ENCODE measurements at places on chromosomes 5 and 9. TPM values are rescaled to one million over a fixed set of nuclear protein-coding genes. Genes with fewer than 3 reads are reported as not detected.
A peak's percentile ranks its signal among the peaks of the same experiment; 100 is the strongest.

The SEMA6A gene
- total RNA-seq, result 6.4 TPM

DNA sequence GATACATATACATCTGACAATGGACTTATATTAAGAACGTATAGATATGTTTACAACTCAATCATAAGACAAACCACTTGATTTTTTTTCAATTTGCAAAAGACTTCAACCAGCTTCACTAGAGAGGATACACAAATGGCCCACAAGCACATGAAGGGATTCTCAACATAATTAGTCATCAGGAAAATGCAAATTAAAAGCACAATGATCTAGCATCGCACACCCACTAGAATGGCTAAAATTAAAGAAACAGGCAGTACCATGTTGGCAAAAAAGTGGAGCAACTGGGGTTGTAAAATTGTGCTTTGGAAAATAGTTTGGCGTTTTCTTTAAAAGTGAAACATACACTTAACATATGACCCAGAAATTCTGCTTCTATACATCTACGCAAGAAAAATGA, 80.0 kb upstream of the TRIO start:
- DNase-seq, result no peak

- peak; percentile 28 for DNase-seq
Observed at GRCh38 chr5:148858547-148858946, 32.1 kb downstream of the ADRB2 start.

- DNase-seq, result no peak
Observed at GRCh38 chr5:72749362-72749997, 67.0 kb upstream of the TNPO1 start.

DNA sequence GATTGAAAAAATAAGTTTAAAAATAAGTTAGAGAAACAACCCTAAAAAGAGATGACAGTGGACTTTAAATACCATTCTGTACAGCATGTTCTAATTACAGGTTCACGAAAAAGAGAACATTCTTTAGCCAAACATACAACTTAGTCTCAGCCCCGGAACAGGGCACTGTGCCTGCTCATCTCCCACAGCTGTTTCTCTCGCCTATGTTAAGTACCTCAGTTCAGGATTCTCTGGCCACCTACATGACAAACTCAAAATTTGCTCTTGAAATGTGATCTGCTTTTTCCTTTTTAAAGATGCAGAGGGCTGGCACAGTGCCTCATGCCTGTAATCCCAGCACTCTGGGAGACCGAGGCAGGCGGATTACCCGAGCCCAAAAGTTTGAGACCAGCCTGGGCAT, 52.3 kb downstream of the MYO10 start:
- no peak for DNase-seq

The STPG3 gene
- 0.69 TPM for total RNA-seq

DNA sequence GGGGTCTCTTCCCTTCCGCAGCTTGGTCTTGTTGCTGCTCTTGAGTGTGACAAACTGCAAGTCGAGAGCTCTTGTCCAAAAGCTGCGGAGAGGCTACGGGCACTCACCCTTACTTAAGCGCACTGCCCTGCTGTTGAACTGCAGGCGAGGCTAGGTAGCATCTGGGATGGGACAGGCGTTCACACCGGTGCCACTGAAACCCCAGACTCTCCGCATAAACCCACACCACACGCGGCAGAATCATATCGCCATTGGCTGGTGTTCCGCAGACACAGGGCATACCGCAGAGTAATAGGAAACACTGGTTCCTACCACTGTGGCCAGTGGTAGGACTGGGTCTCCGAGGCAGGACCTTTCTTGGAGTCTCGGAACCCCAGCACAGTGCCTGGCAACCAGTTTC, 2.2 kb upstream of the NPR3 start:
- no peak for DNase-seq

The ADAMTS2 gene
- total RNA-seq, result 4.3 TPM

GRCh38 chr5:81537905-81538547, 144.1 kb upstream of the ACOT12 start:
- DNase-seq, result no peak

The OGN gene
- total RNA-seq, result 8.1 TPM

- DNase-seq, result peak; percentile 56
Observed at GRCh38 chr9:119961774-119962424, 592.7 kb upstream of the BRINP1 start.

GRCh38 chr5:174750711-174751110, 26.3 kb downstream of the MSX2 start:
- no peak for DNase-seq

Measured in left ventricle myocardium superior (tissue), 1 donor.